Osteoblast (primary cell): ENCODE measurements at places on chromosomes 1 and 21. TPM values are rescaled to one million over a fixed set of nuclear protein-coding genes. Genes with fewer than 3 reads are reported as not detected.

The BCAR3 gene
- 34.0 and 37.1 TPM in 2 replicates for total RNA-seq

The KIF26B gene
- 22.1 and 28.6 TPM in 2 replicates for total RNA-seq

The S100A14 gene
- total RNA-seq = 0.36 TPM in 1 of 2 replicates, not detected in the other

The KRTAP19-3 gene
- total RNA-seq = not detected in 2 replicates

The RNU1-4 gene
- under 0.01 TPM in 1 of 2 replicates, not detected in the other for total RNA-seq

The FCGR3B gene
- total RNA-seq = not detected in 2 replicates

The RBP7 gene
- not detected in 2 replicates for total RNA-seq

The ADAM30 gene
- total RNA-seq = not detected in 2 replicates

The SH3BGR gene
- total RNA-seq = 1.4 and 2.1 TPM in 2 replicates

The SLC9C2 gene
- total RNA-seq = not detected in 2 replicates

The ADORA1 gene
- total RNA-seq = 4.0 and 9.1 TPM in 2 replicates

The TCP10L gene
- 0.72 TPM in 1 of 2 replicates, not detected in the other for total RNA-seq

The LAX1 gene
- total RNA-seq = 0.29 TPM in 1 of 2 replicates, not detected in the other

The F5 gene
- total RNA-seq = not detected in 2 replicates

The HSD11B1 gene
- total RNA-seq = 0.88 and 1.8 TPM in 2 replicates

The B3GALT5 gene
- under 0.01 TPM in 2 replicates for total RNA-seq

The ORC1 gene
- 0.72 and 1.2 TPM in 2 replicates for total RNA-seq

The LCE2B gene
- not detected in 2 replicates for total RNA-seq

The AMY2A gene
- total RNA-seq = not detected in 2 replicates

The DHX9 gene
- 107 and 118 TPM in 2 replicates for total RNA-seq

The MANEAL gene
- 0.29 and 0.36 TPM in 2 replicates for total RNA-seq

The ETV3L gene
- total RNA-seq = not detected in 2 replicates
